ENCODE measurements at places on chromosomes 1 and 21.

DNA sequence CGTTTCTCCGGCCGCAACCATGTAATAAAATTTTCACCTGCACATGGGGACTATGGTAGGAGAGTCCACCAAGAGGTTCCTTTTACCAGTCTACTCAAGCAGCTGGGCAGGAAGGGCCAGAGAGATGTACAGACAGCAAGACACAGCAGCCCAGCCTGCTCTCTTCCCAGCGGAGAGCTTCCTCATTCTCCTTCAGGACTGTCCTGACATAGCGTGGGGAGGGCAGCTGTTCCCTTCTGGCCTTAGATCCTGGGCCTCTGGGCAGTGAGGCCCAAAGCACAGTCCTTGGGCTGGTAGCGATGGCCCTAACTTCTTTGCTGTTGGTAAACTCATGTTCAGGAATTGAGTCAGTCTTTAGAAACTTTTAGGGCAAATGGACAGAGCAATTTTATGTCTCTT is 89.1 kb downstream of the BCAR3 start:
- no peak for DNase-seq

DNA sequence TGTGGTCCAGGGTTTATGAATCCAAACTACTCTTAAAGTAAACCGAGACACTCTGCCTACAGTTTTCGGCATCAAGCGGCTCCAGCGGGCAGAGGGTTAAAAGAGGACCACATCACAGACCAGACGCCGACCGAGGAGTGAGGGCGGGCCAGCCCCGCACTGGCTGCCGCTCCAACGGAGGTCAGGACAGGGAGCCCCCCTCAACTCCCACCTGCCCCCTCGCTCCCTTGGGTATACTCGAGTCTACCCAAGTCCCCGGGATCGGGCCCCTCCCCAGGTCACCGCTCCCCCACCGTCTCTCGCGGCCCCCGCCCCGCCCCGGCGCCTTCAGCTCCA is 312 bp downstream of the ARNT start:
- no peak for DNase-seq

DNA sequence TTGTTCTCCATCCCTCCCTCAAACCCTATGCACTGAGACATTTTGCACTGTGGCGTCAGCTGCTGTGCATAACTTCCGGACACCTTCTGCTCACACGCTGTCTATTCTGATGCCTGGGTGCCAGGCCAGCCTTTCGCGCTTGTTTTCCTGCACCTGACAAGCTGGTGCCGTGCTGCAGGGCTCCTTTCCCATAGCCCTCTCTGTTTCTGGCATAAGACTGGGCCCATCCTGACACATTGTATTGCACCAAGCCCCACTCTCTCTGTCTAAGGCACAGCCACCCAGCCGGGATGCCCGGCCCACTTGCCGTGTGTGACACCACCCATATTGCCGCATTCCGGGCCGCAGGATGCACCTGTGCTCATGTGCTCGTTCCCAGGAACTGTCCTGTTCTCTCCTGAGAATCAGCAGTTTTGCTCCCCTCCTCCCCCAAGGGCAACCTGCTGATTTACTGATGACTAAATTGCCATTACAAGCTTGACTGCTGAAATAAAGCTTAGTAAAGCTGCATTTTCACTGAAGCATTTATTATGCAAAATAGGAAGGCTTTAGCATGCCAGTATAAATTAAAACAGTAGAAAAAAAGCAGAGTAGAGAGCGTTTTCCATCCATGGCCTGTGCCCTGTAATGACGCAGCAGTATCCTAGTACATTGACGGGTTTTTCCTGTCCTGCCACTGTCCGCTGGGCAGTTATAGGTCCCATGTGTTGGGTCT is 88.0 kb downstream of the CD247 start:
- no peak for DNase-seq

GRCh38 chr1:11879311-11880180 is 20.8 kb upstream of the NPPB start:
- DNase-seq: no peak

GRCh38 chr21:43948740-43949498 is 63.2 kb upstream of the TRAPPC10 start:
- DNase-seq: no peak

GRCh38 chr1:90862782-90863181 is 145.7 kb upstream of the BARHL2 start:
- no peak for DNase-seq

GRCh38 chr1:217506878-217507277 is 124.0 kb downstream of the GPATCH2 start:
- no peak for DNase-seq
